ENCODE measurements at places on chromosomes 16 and 17. TPM values are rescaled to one million over a fixed set of nuclear protein-coding genes. Genes with fewer than 3 reads are reported as not detected.

DNA sequence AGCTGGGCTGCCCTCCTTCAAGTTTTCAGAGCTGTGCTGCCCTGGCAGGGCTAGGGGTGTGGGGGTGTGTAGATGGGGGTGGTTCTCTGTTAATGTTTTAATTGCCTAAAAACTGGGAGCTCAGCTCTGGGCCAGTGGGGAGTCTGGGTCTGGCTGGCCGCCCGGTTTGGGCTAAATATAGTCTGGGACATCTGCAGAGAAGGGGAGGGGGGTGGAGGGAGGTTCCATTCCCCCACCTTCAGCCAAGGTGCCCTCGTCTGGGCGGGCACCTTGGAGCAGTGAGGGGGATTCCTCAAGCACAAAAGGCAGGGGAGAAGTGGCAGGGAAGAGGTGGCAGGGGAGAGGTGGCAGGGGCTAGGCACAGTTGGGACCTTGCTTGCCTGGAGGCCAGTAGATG lies 13.0 kb downstream of the RARA start:
- no peaks in the 10 kb centered on the region for H3K27me3 ChIP-seq
- peaks cover 96% of the 10 kb centered on the region for H3K4me1 ChIP-seq
- DNase-seq = peak; percentile 68
- H3K27ac ChIP-seq = peak overlapping the region; percentile 70
- peak overlapping the region; percentile 93 for H3K4me3 ChIP-seq

DNA sequence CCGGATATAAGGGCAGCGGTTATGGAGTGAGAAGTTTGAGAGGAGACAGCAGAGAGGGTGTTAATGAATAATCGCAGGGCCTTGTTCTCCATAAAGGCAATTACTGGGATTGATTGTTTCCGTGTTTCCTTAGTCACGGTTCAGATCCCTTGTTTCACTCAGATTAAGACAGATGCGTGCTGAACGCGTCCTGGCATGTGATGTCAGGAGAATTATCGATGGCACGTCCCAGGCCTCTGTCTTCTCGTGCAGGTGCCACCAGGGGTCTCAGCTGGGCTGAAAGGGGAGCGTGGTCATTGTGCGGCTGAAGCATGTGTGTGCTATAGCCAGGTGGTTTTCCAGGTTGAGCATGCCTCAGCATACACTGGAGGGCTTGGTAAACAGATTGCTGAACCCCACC lies 142.4 kb upstream of the NOL11 start:
- H3K27ac ChIP-seq = no peak overlapping the region
- H3K27me3 ChIP-seq = no peaks in the 10 kb centered on the region
- H3K4me3 ChIP-seq = no peak overlapping the region
- DNase-seq = peak; percentile 72
- H3K36me3 ChIP-seq = no peaks in the 10 kb centered on the region

GRCh38 chr17:77504652-77505155 lies 363.9 kb downstream of the SEC14L1 start:
- H3K4me3 ChIP-seq = no peak overlapping the region
- no peaks in the 10 kb centered on the region for H3K27me3 ChIP-seq
- H3K36me3 ChIP-seq = peaks cover 22% of the 10 kb centered on the region
- DNase-seq = no peak

GRCh38 chr16:79712276-79712675 lies 111.7 kb upstream of the MAF start:
- H3K27me3 ChIP-seq = no peaks in the 10 kb centered on the region
- H3K4me3 ChIP-seq = no peak overlapping the region

- no peaks in the 10 kb centered on the region for H3K27me3 ChIP-seq
- H3K4me1 ChIP-seq = no peaks in the 10 kb centered on the region
- no peak overlapping the region for H3K27ac ChIP-seq
- H3K36me3 ChIP-seq = peaks cover 92% of the 10 kb centered on the region
These were observed 36.4 kb downstream of the AKAP1 start for GRCh38 chr17:57121308-57122042.

- peaks cover 7% of the 10 kb centered on the region for H3K27me3 ChIP-seq
- DNase-seq = no peak
- no peak overlapping the region for H3K27ac ChIP-seq
These were observed 312.4 kb upstream of the CDH5 start for GRCh38 chr16:66054095-66054494.

RNF112 gene
- not detected for total RNA-seq

KRTAP4-4 gene
- not detected for total RNA-seq

NDUFAF8 gene
- total RNA-seq = not detected

Data from stomach (tissue), 19 donors.